ENCODE measurements at places on chromosomes 6 and 20. TPM values are rescaled to one million over a fixed set of nuclear protein-coding genes. Genes with fewer than 3 reads are reported as not detected.

RBM24 gene
- total RNA-seq, result 0.13 TPM

HLA-DRB5 gene
- total RNA-seq, result not detected

TGM3 gene
- 11.8 TPM for total RNA-seq

UNC5CL gene
- total RNA-seq, result 0.26 TPM

UBE2C gene
- 0.26 TPM for total RNA-seq

GRCh38 chr6:157403686-157404051 is 22.7 kb downstream of the ZDHHC14 start:
- no peak for DNase-seq

DNA sequence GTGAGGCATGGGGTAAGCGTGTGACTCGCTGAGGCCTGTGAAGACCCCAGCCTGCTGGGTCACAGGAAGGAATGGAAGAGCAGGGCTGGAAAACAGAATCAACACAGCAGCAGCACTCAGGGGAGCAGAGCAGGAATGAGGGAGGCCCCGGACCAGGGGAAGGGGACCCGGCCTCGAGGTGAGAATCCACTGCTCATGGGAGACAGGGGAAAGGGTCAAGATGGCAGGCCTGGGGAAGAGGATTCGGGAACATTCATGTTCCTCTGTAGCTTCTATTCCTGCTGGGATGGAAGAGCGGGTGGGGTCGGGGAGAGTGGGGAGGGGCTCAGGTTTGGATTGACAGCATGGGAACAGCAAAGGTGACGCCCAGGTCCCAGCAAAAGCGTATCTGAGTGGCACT is 59.4 kb downstream of the NPEPL1 start:
- DNase-seq, result no peak

DNA sequence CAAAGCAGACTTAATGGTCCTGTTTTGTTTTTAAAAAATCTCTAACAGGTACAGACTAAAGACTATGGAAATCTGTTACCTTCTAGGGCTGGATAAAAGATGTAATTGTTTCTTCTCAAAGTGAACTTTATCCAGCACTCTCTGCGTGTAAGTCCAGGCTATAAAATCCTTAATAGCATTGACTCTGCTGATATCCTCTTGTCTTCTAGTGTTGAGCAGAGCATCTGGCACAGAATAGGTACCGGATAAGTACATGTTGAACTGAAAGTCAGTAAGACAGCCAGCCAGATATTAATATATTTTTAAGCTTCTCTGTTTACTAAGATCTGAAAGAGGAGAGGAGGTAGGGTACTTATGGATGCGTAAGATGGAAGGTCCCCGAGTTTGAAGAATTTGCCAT is 262.3 kb downstream of the TBC1D7 start:
- DNase-seq, result no peak

- DNase-seq, result no peak
Measured at GRCh38 chr20:10125757-10126156, 91.0 kb downstream of the ANKEF1 start.

DNA sequence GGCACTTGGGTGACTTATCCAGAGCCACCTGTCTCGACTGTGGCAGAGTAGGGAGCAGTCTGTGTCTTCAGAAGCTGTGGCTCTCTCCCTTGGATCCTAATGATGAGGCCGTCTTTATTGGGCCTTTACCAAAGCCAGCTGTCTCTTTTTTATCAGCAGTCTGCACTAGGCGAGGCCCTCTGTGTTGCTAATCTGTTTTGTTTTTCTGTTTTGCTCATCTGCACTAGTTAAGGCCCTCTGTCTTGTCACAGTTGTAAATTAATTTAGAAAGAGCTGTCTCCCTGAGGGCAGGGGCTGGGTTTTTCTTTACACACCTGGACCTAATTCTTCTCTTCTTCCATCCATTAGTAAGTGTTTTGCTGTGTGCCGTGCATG is 45.0 kb downstream of the CDS2 start:
- DNase-seq, result no peak

- DNase-seq, result no peak
Measured at GRCh38 chr6:169034516-169035167, 219.0 kb downstream of the THBS2 start.

DNA sequence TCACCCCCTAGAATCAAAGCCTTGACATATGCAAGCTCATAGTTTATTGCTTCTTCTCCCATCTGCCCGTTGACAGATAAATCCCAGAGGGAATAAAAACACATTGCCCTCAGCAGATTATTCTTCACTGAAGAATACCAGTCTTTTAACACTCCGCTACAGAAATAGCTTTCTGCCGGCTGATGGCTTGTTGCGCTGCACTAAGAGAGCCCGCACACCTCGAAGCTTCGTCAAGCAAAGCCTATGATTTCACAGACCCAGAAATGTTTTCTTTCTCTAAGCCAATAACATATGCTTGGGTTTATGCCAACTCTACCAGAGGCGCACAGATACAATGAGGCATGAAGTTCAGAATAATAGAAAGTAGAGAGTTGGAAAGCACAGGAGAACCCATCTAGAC is 208.9 kb upstream of the FOXQ1 start:
- DNase-seq, result no peak

- DNase-seq, result no peak
Measured at GRCh38 chr20:1912646-1913045, 17.4 kb downstream of the SIRPA start.

DNA sequence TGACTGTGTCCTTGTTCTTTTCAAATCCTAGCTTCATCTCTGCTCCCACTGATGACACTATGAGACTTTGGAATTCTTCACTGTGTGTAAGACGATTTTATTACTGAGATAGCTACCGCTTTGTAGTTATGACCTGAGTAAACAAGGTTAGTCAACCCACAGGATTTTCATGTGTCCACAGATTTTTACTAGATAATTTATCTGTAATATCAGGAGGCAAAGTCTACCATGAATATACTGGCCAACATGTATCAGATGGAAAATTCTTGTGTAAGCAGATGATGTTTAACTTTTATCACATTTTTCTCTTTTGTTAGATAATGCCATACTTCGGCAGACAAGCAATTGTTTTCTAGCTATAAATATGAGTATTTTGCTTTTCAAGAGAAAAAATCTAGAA is 119.8 kb downstream of the SGK1 start:
- DNase-seq, result no peak

DNA sequence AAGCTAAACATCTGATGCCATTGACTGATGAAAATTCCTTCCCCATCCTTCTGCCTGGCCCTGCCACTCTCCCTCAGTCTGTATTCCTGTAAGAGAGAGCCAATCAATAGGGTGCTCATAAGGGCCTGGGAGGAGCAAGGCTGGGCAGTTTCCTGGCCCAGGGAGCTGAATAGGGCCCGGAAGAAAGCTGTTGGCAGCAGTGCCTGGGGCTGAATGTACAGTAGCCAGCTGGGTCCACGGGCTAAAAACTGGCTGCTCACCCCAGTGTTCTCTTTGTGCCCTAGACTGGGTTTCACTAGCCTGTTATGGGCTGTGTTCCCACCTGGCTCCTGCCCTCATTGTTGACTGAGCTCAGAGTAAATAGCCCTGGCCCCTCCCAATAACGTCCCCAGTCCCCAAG is 1.7 kb upstream of the WFDC2 start:
- DNase-seq, result no peak

DNA sequence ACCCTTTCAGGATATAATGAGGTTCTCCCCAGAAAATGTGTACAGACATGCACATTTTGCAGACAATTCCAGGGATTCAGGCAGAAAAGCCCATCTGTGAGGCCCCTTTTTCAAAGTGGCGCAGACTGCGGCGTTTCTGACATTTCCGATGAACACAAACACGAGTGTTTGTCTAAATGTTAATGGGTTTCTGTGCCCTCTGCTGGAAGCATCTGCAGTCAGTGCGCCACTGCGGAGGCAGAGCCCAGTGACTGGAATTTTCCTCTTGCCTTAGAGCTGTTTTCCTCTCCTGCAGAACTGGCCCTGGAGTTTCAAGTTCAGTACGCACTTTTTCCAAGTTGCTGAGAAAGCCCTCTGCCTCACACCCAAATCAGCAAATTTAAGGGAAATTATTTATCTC is 15.3 kb downstream of the ANKRD60 start:
- DNase-seq, result no peak

DNA sequence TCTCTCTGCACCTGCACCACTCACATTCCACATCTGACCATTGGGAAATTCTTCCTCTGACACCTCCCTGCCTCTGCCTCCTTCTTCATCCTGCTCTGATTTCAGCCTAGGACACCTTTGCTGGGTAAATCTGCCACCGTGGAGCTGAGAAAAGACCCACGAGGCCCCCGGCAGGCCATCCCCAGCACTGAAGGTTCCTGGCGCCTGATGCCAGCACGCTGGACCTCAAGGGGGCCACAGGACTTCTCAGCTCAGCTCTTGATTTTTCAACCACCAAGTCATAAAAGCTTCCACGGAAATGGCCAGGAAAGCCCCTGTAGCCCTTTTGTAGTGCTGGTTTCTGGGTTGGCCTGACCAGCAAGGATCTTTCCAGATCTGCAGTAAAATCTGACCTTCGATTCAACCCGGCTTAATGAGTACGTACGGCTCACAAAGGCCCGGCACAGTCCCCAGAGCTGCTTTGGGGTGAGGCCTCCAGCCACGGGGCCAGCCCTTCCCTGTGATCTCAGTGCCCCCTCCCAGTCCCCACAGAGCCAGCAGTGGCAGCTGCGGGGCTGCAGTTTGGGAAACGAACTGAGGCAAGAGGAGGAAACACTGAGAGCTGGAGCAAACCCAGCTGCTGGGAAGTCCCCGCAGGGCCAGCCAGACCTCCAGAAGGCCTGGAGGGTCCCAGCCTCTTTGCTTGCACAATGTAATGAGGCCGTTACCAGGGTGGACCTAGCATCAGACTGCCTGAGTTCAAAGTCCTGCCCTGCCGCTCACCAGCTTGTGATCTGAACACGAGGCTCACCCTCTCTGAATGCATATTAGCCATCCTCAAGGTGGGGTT is 157.5 kb downstream of the BMP7 start:
- no peak for DNase-seq

GRCh38 chr6:35302604-35303241 is 5.1 kb downstream of the DEF6 start:
- peak; percentile 91 for DNase-seq

- DNase-seq, result no peak
Measured at GRCh38 chr20:58605292-58606065, 45.6 kb upstream of the STX16 start.

DNA sequence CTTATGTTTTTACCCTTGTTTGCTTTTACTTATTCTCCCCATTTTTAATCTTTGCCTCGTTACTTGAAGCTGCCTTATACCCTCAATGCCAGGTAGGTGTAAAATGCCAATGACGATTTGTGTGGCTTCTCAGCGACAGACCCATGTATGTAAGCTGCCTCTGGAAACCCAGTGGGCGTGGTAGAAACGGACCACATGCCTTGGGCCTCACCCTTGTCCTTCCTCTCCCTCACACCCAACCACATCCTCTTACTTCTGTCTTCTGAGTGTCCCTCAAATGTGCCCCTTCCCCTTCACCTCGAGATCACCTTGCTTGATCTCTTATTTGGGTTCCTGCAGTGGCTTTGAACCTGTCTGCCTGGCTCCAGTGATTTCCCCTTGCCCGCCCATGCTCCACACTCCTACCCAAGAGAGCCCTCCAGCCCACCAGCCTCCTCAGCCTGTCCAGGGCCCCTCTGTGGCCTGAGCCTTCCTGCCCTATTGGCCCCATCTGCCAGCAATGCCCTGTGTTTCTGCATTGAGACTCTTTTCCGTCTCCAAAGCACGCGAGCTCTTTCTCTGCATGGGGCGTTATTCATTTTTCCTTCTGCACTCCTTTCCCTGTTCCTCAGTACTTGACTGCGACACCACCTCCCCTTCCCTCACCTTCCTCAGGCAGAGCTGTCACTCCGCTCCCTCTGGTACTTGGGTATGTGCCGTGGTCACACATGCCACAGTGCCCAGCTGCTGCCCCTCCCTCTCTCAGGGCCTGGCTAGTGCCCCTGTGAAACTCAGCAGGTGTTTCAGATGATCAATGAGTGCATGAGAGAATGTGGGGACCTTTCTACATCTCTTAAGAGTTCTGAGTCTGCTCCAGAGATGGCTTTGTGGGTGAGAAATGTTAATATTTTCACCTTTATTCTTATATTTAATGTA is 115.4 kb downstream of the SLX4IP start:
- no peak for DNase-seq
